ENCODE measurements at places on chromosomes 6 and 20.

DNA sequence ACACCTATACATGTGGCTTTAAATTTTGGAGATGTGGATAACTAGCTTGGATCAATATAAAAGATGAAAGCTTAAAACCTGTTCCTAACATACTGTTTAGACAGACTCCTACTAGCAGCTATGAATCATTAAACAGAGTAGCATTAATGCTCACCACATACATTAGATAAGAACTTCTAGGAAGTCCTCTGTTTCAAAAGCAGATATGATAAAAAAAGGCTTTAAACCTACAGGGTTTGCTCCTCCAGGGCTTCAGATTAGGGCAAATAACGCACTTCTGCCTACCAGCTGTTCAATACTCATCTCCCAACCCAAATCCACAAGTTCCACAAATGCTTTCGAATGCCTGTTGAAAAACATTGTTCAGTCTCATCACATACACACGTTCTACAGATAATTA, 1.5 kb downstream of the REPS1 start:
- DNase-seq = peak; percentile 24

DNA sequence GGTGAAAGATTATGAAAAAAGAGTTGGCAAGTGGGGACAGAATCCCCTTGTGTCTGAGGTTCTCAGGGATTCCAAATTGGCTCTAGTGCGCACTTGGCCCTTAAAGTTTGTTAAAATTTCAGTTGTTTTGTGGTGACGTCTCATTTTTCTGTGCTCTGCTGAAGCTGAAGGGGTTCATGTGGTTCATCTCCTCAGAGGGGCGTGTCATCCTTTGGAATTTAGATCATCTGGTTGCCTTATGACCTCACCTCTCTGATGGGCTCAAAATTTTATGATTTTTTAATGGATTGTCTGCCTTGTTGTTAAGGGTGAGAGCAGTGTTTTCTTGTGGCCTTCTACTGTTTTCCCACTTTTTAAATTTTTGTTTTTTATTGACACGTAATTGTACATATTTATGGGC, 20.3 kb downstream of the CYB5R4 start:
- no peak for DNase-seq

DNA sequence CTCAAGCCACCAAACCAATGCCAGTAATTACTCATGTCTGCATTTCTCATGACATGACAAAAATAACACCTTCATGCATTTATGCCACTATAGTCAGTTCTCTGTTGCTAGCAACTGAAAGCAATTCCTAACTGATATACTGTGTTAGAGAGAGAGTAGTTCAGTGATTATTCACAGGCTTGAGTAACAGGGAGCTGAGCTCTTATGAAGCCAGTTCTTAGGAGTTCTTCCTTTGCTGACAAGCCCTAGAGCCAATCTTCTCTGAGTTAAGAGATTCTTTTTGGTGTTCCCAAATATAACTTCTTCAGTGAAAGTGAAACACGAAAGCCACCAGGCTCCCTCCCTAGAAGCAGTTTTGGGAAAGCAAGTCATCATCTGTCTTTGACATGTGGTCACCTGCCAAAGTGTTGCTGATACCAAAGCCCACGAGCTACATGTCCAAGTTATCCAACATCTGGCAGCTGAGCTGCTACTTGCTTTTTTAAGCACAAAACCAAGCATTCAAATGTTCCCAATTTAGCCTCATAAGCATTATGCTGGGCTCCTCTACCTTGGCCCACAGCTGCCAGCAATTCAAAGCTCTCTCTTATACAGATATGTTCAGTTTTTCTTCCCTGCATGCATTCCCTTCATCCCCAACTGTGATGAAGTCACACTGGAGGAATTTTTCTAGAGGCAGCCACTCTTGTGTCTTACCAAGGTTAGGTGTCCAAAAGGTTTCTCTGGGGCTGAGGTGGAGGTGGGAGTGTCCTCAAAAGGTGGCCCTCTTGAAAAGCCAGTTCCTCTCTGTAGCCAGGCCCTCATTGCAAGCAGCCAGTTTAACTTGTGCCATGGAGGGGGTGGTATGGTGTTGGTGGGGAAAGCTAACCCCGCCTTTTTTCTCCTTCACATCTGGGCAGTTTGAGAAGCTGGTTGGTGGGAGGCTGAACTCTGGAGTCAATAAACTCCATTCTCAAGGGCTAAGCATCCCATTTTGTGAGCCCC, 92.7 kb upstream of the ARMC2 start:
- DNase-seq = peak; percentile 53

DNA sequence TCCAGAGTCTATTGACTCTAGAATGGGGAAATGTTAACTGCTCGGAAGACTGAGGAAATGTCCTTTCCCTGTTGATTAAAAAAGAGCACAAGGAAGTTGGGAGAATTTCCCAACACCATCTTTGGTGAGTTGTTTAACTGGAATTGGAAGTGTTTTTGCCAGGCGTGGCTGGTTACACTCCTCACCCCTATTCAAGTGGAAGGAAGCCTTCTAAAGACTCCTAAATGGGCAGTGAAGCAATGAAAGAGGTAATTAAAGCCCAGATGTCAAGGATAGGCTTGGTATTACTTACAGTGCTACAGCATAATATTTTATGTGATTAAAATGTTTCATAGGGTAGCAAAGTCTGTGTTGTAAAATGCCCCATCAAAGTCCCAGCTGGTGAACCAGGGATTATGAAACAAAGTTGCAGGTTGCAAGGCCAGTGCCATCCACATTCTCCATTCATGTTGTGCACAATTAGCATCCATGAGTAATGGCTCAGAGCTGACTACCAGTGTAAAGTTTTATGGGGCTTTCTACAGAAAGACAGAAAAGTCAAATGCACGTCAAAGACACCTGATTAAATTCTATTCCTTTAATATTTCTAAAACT, 52.6 kb downstream of the BTBD3 start:
- no peak for DNase-seq

- no peak for DNase-seq
These were observed 95.4 kb downstream of the MKKS start for GRCh38 chr20:10338426-10339180.
